ENCODE measurements at places on chromosomes 5 and 9.
A peak's percentile ranks its signal among the peaks of the same experiment; 100 is the strongest.

GRCh38 chr5:100772548-100772947, 130.5 kb downstream of the ST8SIA4 start:
- DNase-seq, result no peak

- DNase-seq, result no peak
These were observed 41.4 kb upstream of the CCDC112 start for GRCh38 chr5:115337882-115338281.

GRCh38 chr5:14732991-14733390, 68.5 kb downstream of the OTULIN start:
- DNase-seq, result no peak

DNA sequence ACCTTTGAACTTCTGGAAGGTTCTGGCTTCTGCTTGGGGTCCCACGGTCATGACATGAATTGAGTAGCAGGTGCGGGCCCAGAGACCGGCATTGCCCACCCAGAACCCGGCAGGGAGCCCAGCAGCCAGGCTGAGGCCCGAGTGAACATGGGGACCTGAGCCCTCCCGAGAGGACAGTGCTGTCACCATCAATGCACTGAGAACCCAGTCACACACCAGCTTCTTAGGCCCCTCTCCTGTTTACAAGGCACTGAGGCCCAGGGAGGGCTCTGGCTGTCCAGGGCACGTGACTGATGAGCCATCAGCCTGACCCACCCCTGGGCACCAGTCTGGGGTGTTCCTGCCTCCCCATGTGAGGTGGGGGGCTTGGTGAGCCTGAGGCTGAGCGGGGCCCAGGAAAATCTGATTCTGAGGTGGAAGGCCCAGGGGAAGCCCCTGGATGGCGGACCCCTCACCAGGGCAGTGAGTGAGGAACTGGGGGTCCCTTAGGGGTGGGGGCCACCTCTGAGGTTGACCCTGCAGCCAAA, 60.3 kb upstream of the RNU6ATAC start:
- no peak for DNase-seq

GRCh38 chr9:84296146-84296843, 44.3 kb downstream of the SLC28A3 start:
- peak; percentile 77 for DNase-seq

Measured in EH (cell line).